Esophagus squamous epithelium (tissue), 5 donors: ENCODE measurements at places on chromosomes 16 and 17.

DNA sequence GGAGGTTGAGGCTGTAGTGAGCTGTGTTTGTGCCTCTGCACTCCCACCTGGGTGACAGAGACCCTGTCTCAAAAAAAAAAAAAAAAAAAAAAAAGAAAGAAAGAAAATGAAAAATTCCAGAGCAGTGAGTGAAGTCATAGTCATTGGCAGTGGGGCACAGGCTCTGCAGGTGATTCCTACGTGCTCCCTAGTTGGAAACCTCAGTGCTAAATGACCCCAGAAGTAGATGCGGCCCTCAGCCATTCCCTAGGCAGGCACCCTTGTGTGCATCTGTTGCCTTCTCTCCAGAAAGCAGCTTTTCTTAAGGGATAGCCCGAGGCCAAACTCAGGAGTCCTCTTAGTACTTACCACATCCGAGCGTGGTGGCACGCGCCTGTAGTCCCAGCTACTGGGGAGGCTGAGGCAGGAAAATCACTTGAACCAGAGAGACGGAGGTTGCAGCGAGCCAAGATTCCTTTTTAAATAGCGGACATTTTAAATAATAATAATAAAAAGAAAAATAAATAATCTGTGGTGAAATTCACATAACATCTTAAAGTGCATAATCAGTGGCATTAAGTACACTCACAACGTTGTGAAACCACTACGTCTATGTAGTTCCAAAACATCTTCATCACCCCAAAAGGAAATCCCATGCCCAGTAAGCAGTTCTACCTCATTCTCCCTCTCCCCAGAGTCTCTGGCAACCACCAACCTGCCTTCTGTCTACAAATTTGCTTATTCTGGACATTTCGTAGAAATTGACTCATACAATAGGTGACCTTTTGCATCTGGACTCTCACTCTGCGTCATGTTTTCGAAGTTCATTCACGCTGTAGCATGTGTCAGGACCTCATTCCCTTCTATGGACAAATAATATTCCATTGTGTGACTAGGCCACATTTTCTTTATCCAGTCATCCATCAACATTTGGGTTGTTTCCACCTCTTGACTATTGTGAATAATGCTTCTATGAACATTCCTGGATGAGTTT, 12.5 kb upstream of the SPHK1 start:
- no peak for DNase-seq

- DNase-seq, result no peak
Observed at GRCh38 chr16:79150632-79151310, 449.8 kb downstream of the MAF start.

DNA sequence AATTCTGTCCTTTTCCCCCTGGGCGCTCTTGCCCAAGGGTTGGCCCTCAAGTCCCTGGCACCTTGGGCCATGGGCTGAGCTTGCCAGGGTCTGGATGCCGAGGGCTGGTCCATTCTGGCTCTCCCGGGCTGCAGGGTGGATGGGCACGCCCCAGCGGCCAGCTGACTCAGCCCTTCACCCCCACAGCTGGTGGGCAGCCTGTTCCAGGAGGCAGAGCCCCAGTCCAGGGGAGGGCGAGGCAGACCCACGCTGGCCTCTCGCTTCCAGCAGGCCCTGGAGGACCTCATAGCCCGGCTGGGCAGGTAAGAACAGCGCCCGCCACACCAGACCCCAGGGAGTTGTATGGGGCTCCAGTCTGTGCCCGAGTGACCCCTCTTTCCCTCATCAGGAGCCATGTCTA, 15.0 kb downstream of the MYO15B start:
- DNase-seq, result no peak

DNA sequence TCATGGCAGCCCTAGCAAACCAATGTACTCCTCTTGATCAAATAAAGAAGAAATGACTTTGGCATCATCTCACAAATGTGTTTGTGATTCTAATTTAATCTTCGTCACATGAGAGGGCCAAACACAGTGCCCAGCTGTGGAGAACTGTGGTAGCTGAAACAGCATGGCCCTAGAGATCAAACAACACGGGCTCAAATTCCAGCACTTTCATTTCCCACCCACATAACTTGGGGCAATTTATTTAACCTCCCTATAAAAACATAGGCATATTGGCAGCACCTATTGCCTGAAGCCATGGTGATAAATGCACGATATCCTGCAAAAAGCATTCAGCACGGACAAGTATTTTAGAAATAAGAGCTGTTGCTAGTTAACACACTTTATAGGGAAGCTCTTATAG, 2.5 kb downstream of the ACSM1 start:
- no peak for DNase-seq

- DNase-seq, result no peak
Observed at GRCh38 chr16:55832773-55833691, at the start of gene CES1. CES1 (minus strand) TSS chr16:55833096; CDS start chr16:55833055, 41 bp downstream.
